ENCODE measurements at places on chromosomes 7 and 10.
A peak's percentile ranks its signal among the peaks of the same experiment; 100 is the strongest.

DNA sequence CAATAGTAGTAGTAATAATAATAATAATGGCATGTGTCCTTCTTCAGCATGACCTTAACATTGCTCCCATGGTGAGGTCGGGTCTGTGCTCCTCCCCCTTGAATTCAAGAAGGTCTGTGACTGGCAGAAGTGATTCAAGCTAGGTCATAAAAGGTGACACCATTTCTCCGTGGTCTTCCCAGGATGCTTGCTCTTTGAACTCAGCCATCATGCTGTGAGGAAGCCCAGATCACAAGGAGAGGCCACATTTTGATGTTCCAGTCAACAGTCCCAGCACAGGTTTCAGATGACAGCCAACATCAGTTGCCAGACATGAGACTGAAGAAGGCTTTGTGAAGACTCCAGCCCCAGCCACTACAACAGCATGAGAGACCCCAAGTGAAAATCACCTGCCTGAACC is 83.9 kb downstream of the SEPTIN14 start:
- DNase-seq = no peak

GRCh38 chr7:22875470-22875869 is 52.8 kb upstream of the TOMM7 start:
- DNase-seq = no peak

DNA sequence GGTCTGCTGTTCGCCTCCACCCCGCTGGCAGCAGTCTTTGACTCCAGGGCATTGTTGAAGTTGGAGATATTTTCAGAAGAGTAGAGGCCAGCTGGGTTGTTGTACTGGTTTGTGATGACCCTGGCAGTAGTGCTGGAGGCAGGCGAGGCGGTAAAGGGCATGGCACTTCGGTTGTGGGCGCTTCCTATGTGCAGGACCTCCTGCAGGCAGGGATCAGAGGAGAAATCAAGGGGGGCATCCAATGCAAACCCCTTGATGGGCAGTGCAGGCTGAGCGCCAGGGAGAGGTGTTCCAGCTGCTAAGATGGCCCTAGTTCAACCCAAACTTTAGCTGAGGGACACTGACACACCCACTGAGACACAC is 27.0 kb downstream of the PDLIM1 start:
- DNase-seq = no peak

- no peak for DNase-seq
These were observed at the start of gene SUN1 for GRCh38 chr7:832167-832967. Gene SUN1, plus strand, starts transcription at chr7:832476. Its CDS starts 49 bp downstream, at chr7:832525.

DNA sequence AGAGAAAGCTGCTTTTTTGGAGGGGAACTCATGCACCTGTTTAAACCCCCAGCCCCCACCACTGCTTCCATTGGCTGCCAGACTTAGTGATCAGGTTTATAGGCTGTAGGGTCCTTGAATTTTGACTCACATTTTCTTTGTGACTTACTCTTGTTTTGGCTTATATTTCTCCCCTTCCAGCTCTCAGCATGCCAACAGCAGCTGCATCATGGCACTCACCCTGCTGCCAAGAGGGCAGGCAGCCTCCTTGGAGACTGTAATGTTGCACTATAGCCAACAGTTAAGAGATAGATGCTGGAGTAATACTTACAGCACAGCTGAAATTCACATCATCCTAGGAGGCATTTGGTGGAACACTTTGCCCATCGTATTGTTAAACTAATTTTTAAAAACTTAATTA is 98.0 kb upstream of the GLCCI1 start:
- DNase-seq = no peak

DNA sequence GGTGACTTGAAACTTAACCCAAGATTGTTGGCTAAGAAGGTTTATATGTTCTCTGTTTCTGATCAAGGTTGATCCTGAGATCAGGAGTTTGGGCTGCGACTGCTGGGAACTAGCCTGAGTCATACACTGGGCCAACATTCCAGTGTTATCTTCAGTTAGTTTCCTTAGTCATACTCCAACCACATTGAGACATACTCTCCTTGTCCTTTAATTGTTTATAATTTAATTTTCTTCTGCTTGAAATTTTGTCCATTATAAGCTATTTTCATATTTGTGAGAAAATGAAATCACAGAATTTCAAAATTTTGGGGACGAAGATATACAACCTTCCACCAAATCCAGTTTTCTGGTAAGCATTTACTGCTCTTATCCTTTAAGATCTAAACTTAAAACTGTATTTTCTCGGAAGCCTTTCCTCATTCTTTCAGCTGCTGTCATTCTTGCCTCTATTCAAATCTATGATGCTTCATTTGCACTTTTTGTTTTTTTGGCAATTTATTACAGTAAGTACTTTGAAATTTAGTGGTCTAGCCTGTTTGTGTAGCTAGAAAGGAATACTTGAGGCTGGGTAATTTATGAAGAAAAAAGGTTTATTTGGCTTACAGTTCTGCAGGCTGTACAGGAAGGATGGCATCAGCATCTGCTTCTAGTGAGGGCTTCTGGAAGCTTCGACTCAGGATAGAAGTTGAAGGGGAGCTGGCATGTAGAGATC is 63.4 kb upstream of the POT1 start:
- peak; percentile 23 for DNase-seq

GRCh38 chr7:78095549-78095948 is 297.0 kb downstream of the PHTF2 start:
- no peak for DNase-seq

DNA sequence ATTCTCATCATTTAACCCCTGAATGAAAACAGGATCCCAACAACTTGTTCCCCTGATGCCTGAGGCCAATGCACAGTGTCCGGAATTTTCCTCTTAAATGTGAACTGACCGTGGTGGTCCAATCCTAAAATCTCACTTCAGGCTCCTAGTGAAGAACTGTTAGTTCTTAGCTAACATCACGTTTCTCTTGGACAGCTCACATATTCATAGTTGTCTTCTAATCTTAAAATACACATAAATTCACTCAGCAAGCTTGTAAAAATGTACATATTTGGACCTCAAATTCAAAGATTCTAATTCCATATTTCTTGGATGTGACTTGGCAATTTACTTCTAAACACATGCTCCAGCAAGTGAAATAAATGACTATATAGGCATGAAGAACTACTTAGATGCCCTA is 297.2 kb downstream of the PCDH15 start:
- no peak for DNase-seq

- DNase-seq = no peak
These were observed 255.7 kb upstream of the MKLN1 start for GRCh38 chr7:131071786-131072504.

DNA sequence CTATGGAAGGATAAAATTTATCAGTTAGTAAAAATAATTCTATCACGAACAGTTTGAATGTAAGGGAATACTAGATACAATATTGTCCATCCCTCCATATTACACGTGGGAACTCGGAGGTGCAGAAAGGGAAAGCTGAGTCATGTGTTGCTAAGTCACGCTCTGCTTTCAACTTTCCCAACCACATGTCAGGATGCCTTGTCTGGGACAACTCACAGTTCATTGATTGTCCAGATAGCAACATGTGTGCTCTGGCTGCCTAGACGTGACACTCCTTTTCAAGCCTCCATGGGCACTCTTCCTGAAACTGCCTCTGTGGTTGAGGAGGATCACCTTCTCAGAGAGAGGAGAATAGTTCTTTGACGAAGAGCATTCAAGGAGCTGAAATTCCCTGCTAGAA is 808.1 kb downstream of the GRID1 start:
- DNase-seq = no peak

GRCh38 chr7:55073976-55074528 is 55.2 kb downstream of the EGFR start:
- DNase-seq = no peak

DNA sequence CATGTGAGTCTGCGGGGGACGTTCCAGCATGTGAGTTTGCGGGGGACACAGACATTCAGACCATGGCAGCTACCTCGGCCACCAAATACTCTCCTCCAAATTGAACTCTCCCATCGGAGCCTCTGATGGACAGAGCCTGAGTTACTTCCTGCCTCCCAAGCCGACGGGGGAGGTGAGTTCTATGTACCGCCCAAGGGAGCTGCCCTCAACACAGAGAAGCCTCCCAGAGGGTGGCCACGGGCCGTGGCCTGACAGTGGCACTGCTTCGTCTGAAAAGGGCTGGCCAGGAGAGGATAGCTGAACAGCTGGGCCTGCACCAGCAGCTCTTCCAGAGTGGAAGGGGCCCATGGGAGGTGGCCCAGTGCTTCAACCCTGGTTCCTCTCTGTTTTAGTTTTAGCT is 274.5 kb upstream of the PPP2R2D start:
- no peak for DNase-seq

DNA sequence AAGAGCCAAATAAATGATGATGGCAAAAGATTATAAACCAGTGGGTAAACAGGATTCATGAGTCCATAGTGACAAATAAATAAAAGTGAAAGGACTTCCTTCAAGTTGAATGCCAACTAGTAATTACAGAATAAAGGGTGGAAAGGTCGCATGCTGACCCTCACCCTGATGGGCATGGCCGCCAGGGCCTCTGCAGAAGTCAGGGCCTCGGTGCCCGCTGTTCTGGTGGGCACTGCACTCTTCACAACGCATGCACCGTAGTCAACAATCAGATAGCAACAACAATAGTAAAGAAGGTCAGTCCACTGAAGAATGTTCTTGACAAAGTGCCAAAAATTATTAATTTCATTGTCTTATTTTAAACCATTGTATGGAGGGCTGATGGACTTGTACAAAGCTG is 123.2 kb upstream of the LANCL2 start:
- DNase-seq = no peak

DNA sequence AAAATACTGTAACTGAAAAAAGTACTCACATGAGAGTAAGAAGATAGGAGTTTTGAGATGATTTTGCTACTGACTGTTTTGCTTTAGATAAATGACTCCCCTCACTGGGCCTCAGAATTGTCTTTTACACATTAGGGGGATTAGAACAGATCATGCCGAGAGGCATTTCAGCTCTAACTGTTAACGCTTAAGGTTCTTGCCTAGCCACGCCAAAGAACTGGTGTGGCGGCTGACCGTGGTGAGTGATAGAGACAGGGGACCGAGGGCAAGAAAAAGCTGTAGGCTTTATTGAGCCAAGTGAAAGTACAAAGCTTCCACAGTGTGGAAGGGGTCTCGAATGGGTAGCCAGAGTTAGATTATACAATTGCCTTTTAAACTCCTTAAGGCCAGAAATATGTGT is 368.5 kb upstream of the MYO3A start:
- no peak for DNase-seq

- DNase-seq = no peak
These were observed 49.5 kb upstream of the ZPBP start for GRCh38 chr7:50142425-50143017.

GRCh38 chr7:46032942-46033341 is 111.9 kb upstream of the IGFBP3 start:
- no peak for DNase-seq

DNA sequence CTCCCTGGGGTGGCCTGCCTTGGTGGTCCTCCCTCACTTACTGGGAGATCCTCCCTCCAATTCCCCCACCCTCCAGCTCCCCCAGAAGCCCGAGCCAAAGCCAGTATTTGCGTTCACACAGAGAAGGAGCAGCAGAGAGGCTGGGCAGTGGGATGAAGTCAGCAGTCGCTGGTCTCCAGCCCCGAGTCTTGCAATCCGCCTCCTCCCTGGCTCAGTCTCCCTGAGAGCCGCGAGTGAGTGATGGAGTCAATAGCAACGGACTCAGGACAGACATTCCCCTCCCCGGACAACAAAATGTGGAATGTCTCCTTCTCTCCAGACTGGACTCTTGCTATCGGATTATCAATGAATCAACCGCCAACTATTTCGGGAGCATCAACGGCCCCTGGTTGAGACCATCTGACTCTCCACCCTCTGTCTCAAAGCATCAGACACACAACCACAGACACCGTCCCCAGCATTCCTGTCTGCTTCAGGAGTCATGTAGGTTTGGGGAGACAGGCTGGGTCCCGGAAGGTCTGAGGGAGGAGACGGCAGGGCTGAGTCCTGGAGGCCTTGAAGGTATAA is 178.4 kb downstream of the SH3PXD2A start:
- DNase-seq = peak; percentile 88

- DNase-seq = no peak
These were observed 58.2 kb upstream of the SLC25A13 start for GRCh38 chr7:96380111-96380512.

DNA sequence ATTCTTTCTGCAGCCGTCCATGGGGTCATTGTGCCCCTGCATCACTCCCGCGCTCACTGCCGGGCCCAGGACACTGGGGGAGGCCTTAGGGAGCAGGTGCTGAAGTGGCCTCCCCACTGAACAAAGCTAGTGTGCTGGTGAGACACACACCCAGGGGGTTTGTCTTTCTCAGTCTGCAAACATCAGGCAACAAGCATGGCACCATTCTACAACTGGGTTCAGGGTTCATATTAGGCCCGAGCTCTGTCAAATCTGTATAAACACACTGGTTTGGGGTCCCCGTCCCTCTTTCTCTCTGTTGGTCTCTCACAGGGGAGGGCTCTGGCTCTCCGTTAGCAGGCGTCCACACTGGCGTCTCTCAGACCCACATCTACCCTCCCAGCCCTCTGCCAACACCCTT is 11.1 kb upstream of the PPP2R2D start:
- no peak for DNase-seq

DNA sequence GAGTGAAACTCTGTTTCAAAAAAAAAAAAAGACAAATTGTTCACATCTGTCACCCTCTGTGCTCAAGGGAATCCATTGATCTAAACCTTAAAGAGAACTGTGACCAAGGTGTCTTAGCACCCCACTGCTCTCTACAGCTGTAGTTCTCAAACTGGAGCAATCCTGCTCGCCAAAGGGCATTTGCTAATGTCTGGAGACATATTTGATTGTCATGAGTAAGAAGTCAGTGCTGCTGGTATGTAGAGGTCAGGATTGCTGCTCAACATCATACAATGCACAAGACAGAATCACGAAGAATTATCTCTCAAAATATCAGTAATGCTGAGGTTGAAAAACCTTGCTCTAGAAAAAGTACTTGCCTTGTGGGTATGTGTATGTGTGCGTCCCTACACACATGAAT is 30.0 kb downstream of the ABLIM1 start:
- DNase-seq = no peak

GRCh38 chr10:2921956-2922680 is 145.2 kb upstream of the PFKP start:
- no peak for DNase-seq

DNA sequence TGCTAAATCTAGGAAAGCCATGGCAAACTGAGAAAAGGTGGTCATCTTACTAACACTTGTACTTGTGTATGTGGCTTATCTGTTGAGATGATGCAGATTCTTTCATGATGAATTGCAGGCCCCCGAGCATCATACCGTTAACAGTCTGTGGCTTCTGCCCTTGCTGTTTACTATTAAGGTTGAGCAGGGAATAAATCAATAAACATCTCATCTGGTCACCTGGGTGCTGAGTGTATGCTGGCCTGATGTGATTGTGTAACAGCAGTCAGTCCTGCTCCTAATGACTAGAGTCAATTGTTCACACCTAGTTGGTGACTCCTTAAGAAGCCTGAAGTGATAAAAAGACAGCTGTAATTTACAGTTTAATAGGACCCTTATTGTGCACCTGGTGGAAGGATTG is 8.3 kb upstream of the GNAT3 start:
- DNase-seq = no peak

- DNase-seq = no peak
These were observed at the start of gene OGDHL for GRCh38 chr10:49761789-49762565. Gene OGDHL, minus strand, starts transcription at chr10:49762323. Its CDS starts 3,731 bp downstream, at chr10:49758592.

GRCh38 chr10:99487125-99487807 is 45.5 kb upstream of the NKX2-3 start:
- no peak for DNase-seq

GRCh38 chr10:116109481-116109880 is 163.5 kb downstream of the GFRA1 start:
- no peak for DNase-seq

GRCh38 chr7:159137906-159138305 is 6.8 kb downstream of the VIPR2 start:
- peak; percentile 51 for DNase-seq

Measured in tibial artery (tissue), 4 donors.